Activated naive CD4-positive, alpha-beta T cell (primary cell): ENCODE measurements at places on chromosomes 2 and 18.

GRCh38 chr2:85395912-85396475 is 14.2 kb downstream of the CAPG start:
- DNase-seq: no peak

DNA sequence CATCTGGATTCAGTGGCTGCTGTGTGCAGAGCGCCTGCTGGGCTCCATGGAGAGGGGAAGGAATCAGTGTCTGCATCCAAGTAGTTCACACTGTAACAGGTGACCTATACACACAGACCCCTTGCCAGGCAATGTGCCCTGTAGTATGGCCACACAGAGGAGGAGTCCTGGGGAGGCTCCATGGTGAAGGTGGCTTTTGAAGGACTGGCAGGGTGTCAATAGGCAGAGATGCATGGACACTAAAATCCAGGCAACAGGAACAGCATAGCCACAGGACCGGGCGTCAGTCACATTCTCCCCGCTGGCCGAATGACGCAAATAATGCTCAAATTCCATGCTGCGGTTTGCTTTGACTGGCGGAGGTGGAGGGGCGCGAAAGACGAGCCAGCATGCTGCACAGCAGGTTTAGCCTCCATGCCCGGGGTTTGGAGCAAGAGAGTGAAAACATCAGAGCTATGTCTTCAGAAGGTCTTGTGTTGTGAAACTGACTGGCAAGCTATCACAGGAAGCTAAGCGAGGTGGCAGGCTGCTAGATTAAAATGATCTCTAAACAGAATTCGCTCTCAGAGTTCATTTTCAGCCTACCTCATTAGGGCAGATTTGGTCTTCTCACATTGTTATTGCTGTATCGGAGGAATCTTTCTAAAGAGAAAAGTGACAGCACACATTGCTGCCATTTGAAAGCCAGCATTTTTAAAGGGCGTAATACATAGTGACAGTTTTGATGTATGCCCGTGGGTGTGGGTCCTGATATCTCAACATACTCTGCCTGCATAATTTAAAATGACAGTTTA is 1.2 kb upstream of the CHMP1B start:
- DNase-seq: peak; percentile 11

- no peak for DNase-seq
Observed at GRCh38 chr18:36718705-36719328, 110.0 kb downstream of the TPGS2 start.

- DNase-seq: no peak
Observed at GRCh38 chr2:53498210-53498609, 269.4 kb upstream of the CHAC2 start.

- no peak for DNase-seq
Observed at GRCh38 chr2:18368008-18368407, 192.4 kb downstream of the RDH14 start.

DNA sequence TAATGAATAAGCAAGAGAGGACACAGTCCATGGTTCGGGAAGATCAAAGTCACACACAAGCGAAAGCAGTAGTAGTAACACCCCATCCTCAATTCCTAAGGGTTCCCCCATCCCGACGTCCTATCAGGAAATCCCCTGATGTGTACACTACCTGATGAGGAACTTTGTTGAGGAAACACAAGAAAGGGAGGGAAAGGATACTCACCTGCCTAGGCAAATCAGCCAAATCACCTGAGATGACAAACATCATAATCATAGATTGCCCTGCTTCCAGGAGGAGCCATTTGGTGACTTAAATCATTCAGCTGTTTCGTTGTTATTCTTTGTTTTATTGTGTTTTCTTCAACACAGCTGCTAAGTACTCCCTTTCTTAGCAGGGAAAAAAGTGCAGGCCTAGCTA is 55.5 kb upstream of the SPOPL start:
- DNase-seq: no peak

GRCh38 chr2:30979822-30980245 is 158.4 kb downstream of the GALNT14 start:
- DNase-seq: no peak

GRCh38 chr2:224392545-224392944 is 9.4 kb downstream of the FAM124B start:
- no peak for DNase-seq

DNA sequence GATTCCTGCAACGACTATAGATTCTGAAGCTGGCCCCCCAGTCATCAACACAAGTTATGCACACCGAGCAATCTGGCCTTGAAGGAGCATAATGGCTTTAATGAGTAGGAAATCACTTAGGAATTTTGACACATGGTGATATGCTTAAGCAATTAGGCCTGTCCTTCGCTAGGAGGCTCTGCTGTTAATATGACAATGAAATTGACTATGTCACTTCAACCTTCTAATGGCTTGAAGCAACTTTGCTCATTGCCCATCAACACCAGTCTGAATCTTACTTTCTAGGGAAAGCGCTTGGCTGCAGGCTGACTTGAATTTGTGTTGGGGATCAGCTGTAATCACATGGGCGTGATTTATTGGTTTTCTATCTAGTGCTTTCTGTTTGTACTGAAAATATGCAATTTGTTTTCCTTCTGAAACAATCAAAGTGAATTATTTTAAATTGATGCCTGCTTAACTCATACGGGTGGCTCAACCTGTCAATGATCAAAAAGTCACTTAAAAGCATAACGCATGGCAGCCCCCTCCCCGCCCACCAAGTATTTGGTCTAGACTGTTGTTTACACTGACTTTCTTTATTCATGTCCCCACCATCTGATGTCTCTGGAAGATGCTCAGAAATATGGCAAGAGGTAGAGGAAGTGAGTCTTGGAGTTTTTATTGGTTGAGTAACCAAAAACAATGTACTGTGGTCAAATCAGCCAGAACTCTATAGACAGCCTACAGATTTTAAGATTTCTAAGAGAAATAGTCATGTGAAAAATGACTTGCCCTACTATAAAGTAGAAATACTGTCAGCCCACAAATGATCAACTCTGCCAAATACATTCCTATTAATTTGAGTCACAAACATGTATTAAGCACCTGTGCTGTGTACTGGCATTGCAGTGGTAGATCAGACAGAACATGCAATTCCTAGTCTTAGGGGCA is 344.9 kb downstream of the RBM43 start:
- no peak for DNase-seq

DNA sequence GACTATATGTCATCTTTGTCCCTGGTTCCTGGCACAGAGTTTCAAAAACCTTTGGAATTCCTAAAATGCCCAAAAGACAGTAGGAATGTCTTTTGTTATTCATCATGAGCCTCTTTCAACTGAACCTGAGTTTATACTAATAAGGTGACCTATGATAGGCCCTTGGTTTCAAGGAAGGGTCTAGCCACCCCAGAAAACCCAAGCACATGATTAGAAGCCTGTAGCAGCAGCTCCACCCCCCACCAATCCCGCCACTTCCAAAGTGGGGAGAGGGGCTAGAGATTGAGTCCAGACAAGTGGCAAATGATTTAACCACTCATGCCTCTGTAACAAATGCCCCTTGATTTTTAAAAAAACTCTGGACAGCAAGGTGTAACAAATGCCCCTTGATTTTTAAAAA is 56.8 kb downstream of the ADD2 start:
- no peak for DNase-seq

DNA sequence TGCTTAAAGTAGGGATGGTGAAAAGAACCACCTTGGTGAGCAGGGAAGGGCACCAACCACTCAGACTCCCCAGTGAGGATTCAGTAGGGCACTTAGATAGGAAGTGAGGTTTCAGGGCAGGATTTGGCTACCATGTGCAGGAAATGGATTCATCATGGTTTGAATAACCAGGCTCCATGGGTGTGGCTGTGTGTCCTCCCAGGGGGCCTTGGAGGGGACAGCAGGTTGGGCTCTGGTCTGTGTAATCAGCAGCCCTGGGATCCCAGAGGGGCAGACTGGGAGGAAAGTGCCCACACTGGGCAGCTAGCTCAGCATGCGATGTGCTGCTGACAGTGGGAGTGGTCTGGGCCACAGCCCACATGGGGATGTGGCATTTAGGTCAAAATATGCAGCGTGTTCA is 224.6 kb downstream of the CELF4 start:
- DNase-seq: no peak

GRCh38 chr18:27278131-27278530 is 93.0 kb upstream of the CHST9 start:
- DNase-seq: no peak

DNA sequence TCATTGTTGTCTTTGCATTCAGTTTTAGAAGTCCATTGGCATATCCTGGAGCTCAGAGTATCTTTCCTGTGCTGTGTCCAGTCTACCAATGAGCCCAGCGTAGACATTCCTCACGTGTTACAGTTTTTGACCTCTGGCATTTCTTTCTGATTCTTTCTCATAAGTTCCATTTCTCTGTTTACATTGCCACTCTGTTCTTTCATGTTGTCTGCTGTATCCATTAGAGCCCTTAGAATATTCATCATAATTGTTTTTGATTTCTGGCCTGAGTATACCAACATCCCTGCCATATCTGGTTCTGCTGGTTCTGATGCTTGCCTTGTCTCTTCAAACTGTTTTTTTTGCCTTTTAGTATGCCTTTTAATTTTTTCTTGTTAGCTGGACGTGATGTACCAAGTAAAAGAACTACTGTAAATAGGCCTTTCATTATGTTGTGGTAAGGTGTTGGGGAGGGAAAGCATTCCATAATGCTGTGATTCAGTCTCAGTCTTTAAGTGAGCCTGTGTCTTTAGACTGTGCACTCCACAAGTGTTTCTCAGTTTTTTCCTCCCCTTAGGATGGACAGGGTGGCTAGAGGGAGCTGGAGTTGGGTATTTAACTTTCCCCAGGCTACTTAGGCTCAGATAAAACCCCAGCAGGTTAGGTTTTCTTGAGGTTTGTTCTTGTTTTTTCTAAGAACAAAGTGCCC is 35.6 kb downstream of the CEP192 start:
- no peak for DNase-seq

GRCh38 chr2:216090369-216090786 is 8.7 kb downstream of the TMEM169 start:
- no peak for DNase-seq

DNA sequence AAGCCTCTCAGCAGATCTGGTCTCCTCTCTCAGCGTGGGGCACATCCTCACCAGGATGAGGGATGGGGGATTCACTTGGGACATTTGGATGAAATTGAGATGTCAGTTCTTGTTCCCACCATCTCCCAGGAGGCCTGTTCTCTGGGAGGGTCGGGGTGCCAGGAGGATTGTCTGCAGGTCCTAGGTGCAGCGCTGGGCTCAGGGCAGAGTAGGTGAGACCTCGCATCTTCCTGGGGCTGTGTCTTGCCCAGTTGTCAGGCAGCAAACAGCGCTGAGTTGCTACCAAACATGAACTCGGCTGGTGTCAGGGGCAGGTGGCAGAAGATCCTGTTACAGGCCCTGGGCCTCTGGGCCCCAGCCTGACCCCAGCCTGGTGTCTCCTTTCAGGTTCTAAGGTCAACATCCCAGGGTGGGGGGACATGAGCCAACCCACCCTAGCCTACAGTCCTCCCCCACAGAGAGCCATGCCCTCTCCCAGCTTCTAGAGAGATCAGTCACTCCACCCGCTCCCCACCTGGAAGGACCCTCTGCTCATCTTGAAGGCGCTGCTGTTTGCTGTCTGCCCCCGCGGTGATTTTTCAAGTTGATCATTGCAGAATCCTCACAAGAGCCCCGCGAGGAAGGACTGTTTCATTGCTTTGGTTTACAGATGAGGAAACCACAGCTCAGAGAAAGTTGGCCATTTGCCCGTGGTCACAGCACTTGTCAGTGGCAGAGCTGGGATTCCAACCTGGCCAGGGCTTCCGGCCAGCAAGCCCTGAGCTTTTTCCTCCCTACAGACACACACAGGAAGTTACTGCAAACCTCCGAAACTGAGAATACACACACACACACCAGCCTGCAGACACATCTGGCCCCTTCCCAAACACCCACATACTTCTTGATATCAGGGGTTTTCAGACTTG is 83.9 kb downstream of the STPG4 start:
- no peak for DNase-seq

DNA sequence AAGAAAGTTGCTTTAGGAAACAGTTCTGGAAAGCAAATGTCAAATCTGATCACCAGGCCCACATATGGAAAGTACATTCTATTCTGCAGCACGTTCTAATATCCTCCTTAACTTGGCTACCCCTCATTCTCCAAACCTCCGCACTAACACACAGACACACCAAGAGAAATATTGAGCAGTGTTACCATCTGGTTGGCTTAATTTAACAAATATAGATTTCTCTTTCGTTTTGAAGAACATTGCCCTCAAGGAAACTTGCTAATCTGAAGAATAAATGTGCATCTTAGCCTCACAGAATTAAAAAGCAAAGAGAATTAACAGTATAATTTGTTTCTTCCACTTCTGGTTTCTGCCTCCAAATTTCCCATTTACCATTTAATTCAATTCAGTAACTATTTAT is 72.8 kb upstream of the TTC39C start:
- DNase-seq: no peak

DNA sequence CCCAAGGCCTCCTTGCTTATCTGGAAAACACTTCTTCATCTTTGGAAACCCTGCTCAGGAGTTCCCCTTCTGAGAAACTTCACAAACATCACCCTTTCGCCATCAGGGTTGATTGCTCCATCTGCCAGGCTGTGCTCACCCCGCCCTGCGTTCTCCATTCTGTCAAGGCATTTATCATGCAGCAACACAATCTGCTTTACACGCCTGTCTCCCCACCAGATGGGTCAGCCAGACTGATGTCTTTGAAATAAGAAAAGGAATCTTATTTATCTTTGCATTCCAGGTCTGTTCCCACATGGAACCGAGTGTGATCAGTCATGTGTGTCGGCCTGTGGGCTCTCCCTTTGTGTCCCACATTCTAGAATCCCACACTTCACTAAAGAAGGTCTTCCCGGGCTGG is 110.0 kb upstream of the ARL4C start:
- DNase-seq: no peak

- DNase-seq: no peak
Observed at GRCh38 chr18:11972371-11973174, 8.7 kb upstream of the IMPA2 start.

GRCh38 chr18:42163321-42163720 is 208.3 kb downstream of the PIK3C3 start:
- DNase-seq: no peak

DNA sequence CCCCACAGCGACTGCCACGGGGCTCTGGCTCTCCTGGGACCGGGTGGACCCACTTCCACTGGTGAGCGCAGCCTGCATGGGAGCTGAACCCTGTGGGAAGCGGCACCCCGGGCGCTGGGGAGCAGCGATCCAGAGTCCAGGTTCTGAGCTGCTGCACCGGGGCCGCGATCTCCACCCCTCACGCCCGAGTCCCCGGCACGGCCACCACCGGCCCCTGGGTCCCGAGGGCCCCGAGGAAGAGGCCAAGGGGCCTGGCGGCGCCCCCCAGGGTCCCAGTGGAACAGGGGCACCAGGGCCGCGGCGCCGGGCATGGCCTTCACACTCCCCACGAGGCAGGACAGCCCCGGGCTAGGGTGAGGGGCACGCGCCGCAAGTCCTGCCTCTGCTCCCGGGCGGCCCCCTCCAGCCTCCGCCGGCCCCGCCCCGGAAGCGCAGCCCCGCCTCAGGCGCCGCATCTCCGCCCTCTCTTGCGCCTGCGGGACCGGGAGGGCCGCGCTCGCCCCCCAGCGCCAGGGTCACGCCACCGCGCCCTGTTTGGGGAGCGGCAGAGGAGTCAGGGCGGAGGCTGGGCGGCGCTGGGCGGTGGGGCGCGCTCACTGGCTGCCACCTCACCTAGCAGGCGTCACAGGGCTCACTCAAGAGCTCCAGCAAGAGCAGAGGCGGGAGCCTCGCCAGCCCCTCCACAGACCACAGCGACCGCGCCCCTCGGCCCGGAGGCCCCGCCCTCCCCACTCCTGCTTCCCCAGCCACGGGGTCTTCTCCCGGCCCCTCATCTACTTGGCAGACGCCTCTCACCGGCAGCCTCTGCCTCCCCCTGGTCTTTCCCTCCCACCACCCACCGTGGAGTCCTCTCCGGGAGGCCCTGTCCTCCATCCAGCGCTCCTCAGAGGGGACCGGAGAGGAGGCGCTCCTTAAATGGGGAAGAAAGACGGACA is 26.8 kb downstream of the THAP4 start:
- DNase-seq: peak; percentile 66

GRCh38 chr2:178307650-178308049 is 113.3 kb downstream of the OSBPL6 start:
- DNase-seq: no peak
